M059J (cell line): ENCODE measurements at places on chromosomes 2 and 18.

DNA sequence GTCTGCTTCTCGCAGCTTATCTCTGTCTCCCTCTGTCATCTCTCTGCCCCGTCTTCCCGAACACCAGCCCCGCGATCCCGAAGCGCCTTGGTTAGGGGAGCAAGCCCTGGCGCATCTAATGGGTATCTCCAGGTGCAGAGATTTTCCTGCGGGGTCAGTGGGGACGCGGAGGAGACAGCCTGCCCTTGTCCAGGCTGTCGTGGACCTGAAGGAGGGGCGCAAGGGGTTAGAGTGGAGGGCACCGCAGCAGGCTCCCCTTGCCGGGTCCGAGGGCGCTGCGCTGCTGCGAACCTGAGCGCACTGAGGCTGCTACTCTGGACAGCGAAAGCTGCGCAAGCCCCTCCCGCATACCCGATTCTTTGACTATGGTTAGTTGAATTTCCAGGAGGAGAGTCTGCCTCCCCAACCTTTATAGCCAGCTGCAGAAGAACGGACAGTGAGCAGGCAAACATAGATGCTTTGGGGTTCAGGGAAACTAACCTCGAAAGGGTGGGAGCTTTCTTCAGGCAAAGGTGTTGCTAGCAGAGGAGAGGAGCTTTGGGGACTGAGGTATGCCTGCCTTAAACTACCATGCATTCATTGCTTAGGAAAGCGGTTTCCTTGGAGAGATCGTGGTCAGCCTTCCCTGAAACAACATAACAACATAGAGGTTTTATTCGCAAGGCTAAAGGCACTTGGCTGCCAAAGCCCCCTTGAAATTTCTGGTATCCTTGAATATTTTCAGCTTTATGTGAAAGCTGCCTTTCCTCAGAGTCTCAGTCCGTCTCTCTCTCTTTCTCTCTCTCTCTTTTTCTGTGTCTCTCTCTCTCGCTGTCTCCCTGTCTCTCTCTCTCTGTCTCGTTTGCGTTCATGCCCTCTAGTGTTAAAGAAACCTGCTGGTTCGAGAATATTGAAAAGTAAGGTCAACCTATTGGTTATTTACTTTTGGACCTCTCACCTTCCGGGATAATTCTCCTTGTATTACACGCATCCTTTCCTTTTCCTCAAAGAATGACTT is 1.6 kb downstream of the GALNT13 start:
- DNase-seq: no peak

GRCh38 chr18:75400366-75400765 is 27.1 kb downstream of the SMIM21 start:
- no peak for DNase-seq

- DNase-seq: peak; percentile 25
Observed at GRCh38 chr2:53787614-53788289, 908 bp downstream of the ERLEC1 start.

DNA sequence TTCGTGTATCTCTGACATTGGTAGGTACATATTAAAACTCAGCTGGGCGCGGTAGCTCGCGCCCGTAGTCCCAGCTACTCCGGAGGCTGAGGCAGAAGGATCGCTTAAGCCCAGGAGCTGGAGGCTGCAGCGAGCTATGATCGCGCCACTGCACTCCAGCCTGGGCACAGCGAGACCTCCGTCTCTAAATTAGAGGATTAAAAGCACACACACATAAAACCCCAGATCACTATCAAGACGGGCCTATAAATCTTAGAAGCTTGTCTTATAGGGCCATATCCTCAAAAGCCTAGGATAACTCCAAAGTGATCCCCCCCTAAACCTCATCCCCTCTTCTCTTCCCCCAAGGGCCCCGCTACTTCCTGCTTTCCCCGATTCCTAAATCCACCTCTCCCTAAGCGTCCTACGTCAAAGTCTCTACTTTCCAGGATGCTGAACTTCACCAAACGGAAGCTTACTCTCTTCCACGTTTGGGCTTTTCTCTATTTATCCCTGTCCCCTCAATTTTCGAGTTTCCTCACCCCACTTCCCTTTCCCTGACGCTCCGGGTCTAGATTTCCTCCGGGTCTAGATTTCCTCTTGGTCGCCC is 707 bp downstream of the KRCC1 start:
- peak; percentile 15 for DNase-seq

- DNase-seq: peak; percentile 30
Observed at GRCh38 chr18:62897153-62897552, 181.8 kb downstream of the PHLPP1 start.

DNA sequence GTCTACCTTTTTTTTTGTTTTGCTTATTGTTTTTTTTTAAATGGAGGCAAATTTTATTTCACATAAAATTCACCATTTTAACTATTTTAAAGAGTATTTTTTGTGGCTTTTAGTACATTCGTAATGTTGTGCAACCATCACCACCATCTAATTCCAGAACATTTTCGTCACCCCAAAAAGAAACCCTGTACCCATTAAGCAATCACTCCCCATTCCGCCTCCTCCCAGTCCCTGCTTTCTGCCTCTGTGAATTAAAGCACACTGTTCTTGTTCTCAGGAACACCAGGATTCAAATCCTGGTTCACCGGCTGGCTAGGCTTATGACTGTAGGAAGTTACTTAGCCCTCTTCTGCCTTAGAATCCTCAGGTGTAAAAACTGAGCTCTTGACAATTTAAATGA is 36.9 kb upstream of the EPAS1 start:
- DNase-seq: no peak
